ENCODE measurements at places on chromosomes 2 and 18.
A peak's percentile ranks its signal among the peaks of the same experiment; 100 is the strongest.

DNA sequence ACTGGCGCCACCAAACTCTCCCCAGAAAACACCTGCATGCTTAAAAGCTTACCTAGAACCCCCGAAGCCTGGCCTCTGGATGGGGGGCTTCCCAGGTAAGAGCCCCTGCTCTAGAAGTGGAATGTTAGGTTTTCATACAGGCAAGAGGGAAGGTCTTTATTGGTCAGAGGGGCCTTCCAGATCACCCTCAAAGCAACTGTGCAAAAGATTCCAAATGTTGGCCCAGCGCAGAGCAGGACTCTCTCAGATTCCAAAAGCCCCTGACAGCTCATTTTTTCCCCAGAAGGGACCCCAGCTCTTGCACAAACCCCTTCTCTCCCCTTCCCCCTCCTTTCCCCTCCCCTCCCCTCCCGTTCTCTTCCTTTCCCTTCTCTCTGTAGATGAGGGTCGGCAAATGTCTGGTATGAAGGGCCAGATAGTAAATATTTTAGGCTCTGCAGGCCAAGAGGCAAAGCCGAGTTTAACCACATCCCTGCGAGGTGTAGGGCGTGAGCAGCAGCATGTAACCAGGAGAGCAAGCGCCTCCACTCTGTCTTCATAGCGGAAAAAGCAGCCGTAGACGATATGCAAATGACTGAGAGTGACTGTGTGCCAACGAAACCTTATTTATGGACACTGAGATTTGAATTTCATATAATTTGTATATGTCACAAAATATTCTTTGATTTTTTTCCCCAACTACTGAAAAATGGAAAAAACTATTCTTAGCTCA lies 116.9 kb downstream of the SMAD7 start:
- peak; percentile 30 for DNase-seq

GRCh38 chr2:179235463-179236108 lies 29.0 kb downstream of the SESTD1 start:
- peak; percentile 85 for DNase-seq

DNA sequence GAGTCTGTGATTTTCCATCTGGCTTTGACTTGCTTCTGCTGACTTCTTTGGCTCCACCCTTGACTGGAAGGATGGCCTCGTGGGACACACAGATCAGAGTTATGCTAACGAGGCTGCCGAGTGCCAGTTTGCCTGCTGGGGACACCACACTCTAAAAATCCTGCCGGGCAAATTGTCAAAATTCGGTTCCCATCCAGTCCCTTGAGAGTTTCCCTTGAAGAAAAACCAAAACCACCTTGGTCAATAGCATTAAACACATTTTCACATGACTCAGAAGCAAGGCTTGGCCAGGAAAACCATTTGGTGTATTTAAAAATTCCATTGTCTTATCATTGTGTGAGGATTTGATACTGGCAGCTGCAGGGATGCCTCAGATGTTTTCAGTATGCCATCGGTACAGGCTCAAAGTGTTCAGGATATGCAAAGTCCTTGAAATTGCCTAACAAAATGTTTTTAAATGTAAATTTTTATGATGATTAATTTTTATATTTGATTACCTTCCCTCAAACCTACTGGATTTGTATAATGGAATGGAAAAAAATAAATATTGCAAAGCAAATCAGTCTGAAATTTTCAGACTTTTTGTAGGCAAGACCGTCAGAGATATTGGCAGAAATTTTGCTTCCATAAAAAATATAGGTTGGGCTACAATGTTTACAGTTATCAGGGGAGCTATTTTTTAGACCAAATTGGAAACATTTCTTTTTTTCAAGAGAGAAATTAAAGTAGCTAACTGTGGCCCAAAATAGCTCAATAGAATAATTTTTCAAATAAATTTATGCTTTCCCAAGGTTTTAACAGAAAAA lies 41.6 kb downstream of the KCNE4 start:
- DNase-seq, result no peak

DNA sequence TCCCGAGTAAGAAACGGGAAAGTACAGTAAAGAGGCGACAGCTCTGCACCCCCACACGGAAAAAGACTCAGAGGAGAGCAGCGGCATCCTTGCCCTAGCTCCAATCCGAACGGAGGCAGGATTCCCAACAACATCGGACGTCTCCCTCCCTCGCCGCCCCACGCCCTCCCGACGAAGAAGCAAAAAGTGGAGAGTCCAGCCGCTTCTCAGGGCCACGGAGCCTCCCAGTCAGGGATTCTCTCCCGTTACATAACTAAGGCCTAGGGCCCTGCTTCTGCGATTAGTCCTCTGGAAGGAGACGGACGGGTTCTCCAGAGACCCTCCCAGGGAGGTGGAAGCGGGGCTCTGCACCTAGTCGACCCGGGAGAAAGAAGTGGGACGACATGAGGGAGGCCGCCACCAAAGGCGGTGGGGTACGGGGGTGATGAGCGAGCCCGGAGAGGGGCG lies 587 bp downstream of the SUMO1 start:
- DNase-seq, result peak; percentile 26

GRCh38 chr18:76339246-76339620 lies 155.8 kb downstream of the ZNF516 start:
- DNase-seq, result no peak

DNA sequence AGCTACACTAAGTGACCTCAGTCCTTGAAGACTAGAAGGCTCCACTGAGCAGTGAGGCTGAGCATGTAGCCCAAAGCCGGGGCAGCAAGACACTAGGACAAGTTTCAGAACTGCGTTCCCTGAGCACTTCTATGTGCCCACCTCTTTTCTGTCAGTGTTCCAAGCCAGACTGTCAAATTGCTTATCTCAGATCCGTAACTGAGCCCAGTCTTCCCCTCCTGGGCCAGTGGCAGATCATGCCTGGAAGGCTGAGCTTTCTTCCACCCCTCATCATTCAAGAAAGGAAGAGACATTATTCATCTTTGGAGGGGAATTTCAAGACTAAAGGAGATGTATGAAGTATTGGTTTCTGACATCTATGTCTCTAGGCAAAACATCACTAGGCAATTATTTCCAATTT lies 49.8 kb downstream of the EML6 start:
- no peak for DNase-seq

GRCh38 chr2:231662811-231663457 lies 45.4 kb upstream of the PTMA start:
- no peak for DNase-seq

DNA sequence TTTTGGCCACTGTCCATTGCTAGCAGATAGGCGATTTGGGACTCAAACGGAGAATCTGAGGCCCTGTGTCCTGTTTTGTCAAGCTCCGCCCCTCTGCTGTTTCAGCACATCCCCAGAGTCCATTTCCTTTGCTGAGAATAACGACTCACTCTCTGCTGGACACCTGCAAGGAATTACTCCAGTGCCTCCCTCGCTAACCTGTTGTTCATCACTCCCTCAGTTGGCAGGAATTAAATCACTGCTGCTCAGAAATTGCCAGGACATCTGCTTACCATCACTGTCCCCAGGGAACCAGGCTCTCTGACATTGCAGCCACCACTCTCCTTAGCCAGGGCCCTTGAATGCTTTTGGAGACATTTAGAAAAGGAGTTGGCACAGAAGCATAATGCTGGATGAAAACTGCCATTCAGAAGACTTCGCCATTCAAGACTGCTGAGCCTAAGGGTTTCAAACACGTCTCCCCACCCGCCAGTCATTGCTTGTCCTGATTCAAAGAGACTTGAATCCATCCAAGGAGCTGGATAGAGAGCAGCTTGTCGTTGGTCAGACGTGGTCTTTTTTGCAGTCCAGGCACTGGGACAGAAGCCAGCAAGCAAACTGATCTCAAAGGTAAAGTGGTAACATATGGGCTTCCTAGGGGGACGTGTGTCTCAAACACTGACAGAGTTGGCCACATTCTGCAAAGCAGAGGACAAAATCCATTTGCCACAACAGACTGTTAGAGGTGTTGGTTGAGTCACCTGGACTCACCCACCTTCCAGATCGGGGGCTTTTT lies 155.3 kb downstream of the UXS1 start:
- DNase-seq, result peak; percentile 46

DNA sequence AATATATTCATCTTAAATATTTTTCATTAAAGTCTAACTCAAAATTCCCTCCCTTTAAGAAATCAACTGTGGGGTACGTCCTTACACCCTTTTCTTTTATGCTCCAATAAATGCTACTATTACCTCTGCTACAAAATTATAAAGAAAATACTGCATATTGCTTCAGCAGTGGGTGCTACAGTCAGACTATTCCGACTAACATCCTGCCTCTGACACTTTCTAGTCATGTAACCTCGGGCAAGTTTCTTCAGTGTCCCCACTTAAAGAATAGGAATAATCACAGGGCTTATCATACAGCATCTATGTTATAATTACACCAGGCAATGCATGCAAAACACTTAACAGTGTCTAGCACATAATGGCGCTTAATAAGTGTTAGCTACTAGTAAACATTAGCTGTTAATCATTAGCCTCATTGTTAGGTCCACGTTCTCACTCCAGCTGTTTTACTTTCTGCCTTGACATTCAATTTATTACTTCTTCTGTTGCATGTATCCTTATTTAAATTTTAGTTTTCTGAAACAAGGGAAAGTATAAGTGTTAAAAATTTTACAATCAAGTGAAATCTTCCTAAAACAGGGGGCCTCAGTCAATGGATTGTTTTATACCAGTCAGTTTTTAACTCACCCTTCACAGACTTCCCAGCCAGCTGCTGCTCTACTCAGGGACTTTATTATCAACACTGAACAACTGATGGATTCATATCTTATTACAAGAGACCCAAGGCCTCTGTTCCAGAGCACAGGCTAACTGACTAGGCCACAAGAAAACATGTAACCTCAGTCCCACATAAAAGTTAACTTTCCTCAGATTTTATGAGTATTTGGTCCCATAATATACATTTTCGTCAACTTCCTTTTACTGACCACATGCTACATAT lies 54.0 kb downstream of the CLASP1 start:
- no peak for DNase-seq

- no peak for DNase-seq
These were observed 181.3 kb upstream of the ZEB2 start for GRCh38 chr2:144701259-144701658.

- no peak for DNase-seq
These were observed 6.8 kb upstream of the CFLAR start for GRCh38 chr2:201109186-201109585.

GRCh38 chr2:128260239-128261138 lies 58.2 kb downstream of the HS6ST1 start:
- DNase-seq, result no peak

GRCh38 chr2:85062565-85062964 lies 70.6 kb upstream of the TCF7L1 start:
- DNase-seq, result no peak

DNA sequence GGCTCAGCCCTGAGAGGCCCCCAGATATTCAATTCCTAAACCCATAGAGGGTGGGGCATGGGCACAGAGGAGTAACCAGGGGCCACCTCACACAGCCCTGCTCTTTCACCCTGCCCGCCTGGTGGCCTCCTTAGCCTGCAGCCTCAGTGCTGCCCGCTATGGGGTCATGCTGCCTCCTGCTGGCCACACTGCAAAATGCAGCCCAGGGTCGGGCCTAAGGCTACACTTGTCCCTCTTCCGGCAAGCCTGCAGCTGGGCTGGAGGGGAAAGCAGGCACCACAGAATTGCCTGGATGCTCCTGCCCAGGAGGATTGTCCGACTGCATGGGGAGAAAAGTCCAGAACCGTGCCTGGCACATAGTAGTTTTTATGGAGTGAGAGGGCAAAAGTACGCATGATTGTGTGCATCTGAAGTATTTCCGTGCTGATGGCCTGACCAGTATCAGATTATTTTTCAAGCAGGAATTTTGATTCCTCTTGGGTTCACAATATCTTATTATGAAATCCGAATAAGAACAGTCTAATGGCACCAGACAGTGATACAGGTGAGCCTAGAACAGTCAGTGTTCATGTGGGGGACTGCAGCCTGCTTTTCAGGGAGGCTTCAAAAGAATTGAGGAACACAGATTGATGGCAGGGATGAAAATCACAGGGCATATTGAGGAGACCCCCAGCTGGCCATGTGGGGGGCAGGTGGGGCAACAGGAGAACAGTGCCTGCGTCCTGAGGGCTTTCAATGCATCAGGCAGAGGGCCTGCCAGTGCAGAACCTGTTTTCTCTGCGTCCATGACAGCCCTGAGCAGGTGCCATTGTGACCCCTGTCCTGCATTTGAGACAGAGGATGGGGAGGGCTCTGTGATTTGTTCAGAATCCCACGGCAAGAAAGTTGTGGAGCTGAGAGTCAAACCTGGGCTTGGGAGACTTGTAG lies 51.2 kb upstream of the ALPP start:
- no peak for DNase-seq

- DNase-seq, result no peak
These were observed 42.6 kb downstream of the FOSL2 start for GRCh38 chr2:28435241-28435640.

DNA sequence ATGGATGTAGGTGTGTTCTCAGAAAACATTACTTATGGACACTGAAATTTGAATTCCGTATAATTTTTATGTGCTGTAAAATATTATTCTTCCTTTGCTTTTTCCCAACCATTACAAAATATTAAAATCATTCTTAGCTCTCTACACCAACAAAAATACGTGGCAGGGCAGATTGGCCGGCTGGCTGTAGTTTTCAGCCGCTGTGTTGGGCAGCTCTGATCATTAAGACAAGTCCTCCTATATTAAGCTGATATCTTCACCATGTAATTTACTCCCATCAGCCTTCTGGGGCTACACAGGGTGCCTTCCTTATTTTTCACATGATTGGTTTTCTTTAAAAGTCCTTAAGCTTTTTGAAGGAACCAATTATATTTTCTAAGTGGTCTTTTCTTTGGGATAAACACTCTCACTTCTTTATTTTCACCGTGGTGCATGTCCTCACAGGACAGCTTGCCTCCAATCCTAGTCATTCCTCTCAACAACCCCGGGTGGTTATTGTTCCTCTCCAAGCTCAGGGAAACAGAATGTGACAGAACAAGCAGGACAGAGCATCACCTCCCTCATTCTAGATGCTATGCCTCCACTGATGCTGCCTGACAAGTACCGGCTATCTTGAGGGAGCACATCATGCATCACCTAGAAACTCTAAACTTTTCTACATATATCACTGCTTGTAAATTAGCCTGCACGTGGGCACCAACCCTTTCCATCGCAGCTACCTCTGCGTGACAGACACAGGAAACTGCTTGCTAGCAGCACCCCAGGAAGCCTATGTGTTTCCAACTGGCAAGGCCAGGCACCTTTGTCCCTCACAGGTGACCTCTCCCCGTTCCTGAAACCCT lies 362.3 kb downstream of the MYCN start:
- no peak for DNase-seq

Measured in DMS79 (cell line).